Aorta (tissue), 5 donors: ENCODE measurements at places on chromosomes 2 and 18. TPM values are rescaled to one million over a fixed set of nuclear protein-coding genes. Genes with fewer than 3 reads are reported as not detected.
A peak's percentile ranks its signal among the peaks of the same experiment; 100 is the strongest.

The RAB17 gene
- 4.5 TPM for total RNA-seq

- DNase-seq, result no peak
These were observed 65.2 kb downstream of the C2orf76 start for GRCh38 chr2:119301413-119301812.

The DHRS9 gene
- total RNA-seq, result 0.52 TPM

The DTNA gene
- total RNA-seq, result 101 TPM

DNA sequence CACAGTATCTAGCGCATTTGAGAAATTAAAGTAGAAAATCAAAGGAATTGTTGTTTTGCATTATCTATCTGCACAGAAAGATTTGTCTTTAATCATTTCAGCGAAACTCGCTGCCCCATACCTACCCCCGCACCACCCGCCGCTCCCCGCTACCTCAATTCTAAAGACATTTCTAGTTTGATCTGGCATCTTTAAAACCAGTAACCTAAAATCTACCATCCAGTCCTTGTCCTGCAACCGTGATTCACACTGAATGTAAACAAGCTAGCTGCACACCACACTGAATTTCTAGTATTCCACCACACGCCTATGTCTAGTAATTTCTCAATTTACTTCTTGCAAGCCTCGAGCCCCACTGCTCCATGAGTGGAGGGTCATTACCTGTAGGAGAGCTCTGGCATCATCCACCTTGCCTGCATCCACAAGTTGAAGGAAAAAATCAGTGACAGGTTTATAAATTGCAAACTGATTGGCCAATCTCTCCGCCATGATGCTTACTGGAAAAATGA, 60.1 kb downstream of the ABCG8 start:
- no peak for DNase-seq

DNA sequence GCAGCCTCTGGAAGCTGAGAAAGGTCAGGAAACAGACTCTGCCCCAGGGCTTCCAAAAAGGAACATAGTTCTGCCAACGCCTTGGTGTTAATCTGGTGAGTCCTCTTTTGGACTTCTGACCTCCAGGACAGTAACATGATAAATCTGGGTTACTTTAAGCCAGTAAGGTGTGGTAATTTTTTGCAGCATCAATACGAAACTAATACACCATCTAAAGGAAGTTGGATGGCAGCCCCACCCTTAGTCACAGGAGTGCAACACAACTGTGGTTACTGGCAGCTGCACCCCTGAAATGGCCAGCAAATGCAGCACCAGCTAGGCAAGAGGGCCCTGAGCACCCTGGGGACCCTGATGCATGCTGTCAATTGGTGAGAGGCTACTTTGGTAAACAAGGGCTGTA, 25.8 kb downstream of the CREG2 start:
- no peak for DNase-seq

- no peak for DNase-seq
These were observed 57.2 kb upstream of the LYPD6B start for GRCh38 chr2:148981324-148981723.

- DNase-seq, result peak; percentile 90
These were observed 71.7 kb downstream of the HS1BP3 start for GRCh38 chr2:20578895-20579825.
